ENCODE measurements at places on chromosomes 6 and 20. TPM values are rescaled to one million over a fixed set of nuclear protein-coding genes. Genes with fewer than 3 reads are reported as not detected.
A peak's percentile ranks its signal among the peaks of the same experiment; 100 is the strongest.

Gene KCNB1
- total RNA-seq = 2.4 TPM

Gene RAET1E
- 6.3 TPM for total RNA-seq

Gene TOMM6
- total RNA-seq = 122 TPM

Gene TMC2
- 1.4 TPM for total RNA-seq

DNA sequence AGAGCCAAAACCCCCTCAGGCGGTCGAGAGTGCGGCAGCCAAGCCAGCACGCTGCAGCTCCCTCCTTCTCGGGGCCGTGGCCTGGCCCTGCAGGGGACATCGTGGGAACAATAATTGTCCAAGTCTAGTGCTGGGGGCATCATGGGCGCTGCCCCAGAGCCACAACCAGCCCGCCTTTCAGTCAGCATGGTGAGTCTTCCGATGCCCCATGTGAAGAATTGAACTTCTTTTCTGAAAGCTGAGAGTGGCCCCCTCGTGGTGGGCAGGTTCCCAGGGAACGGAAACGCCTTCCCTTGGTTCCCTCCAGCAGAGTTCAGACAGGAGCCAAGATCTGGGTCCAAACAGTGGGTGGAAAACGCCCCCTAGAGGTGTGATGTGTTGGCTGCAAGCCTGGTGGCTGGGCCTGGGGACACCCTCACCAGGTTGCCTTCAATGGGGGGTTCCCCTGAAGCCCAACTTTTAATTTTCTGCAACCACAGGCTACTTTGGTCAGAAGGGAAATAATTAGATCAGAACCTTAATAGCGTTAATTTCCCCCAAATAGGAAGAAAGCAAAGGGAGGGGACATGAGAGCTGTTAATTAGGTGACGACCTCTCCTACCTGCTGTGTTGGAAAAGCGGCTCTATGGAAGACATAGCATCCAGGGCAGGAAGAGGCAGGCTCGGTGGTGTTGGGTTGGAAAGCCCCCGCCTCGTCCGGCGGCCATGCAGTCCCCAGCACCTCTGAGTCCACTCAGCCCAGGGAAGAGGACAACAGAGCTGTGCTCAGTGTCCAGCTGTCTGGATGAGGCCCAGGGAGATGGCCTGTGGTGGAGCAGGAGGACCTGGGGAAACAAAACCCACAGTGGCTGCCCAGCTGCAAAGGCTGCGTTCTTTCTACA, 4.7 kb upstream of the MRGBP start:
- DNase-seq = peak; percentile 92

DNA sequence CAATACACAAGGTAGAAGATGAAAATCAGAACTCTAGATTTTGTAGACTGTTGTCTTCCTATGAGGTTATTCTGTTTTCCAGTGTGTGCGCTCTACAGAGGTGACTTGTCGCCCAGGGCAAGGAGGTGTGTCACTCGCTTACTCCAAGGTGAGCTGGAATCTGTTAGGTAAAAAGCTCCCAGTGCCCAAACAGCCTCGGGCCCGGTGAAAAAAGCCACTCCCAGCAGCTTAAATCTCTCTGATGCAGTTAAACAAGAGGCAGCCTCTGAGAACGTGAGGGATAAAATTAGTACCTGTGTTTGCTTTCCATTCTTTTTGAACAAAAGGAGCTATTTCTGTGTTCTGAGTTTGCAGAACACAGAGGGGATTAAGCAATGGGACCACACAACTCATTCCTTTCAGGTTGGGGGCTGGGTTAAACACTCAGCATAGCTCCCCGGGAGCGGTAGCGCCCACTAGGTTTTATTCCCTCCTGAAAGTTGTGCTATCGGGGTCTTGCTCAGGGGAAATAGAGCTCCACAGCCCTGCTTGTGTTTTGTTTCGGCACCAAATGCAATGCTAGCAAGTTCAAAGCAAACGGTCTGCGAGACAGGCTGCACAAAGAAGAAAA, 181.2 kb downstream of the FOXA2 start:
- DNase-seq = peak; percentile 24

DNA sequence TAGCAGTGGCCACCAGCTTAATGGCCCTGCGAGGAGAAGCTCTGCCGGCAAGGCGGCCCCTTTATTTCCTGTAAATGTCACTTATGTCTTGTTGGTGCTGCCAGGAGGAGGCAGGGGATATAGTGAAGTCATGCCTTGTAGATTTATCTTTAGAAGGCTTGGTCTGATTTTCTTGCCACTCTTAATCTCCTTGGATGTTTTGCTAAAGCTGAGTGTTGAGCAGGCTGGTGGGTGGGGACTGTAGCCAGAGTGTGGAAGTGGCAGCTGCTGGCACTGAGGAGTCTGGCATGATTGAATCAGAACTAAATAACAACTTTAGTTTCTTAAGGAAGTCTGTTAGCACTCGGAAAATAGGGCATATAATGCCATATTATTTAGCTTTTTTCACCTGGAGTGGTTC, 77.9 kb downstream of the PHF20 start:
- DNase-seq = no peak

DNA sequence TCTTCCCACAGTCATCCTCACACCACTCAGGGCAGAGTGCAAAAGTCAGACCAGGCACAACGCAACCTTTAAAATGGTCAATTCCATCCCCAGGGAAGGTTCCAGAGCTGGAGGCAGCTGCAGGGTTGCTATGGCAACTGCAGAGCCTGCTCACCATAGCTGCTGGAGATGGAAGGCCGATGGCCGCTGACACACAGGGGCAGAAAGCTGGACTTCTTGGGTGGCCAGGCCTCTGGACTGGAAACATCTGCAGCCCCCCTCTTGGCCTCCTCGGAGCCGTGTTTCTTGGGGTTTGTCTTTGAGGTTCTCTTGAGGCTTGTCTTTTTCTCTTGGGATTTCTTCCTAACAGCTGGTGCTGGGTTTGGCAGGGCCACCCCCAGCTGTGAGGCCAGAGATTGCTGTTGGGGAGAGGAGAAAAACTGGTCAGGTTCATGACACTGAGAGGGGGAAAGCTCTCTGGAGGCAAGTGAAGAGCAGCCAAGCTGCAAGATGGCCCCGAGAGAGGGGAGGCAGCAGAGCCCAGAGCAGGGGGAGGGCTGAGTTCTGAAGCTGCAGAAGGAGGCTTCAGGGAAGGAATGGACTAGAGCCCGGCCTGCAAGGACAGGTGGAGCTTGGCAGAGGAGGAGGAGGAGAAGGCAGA, 10.2 kb downstream of the BNIP5 start:
- DNase-seq = peak; percentile 51

GRCh38 chr6:3291987-3292386, 33.2 kb downstream of the PSMG4 start:
- no peak for DNase-seq
